ENCODE measurements at places on chromosomes 5 and 9.

- DNase-seq = peak; percentile 79
These were observed 9.9 kb downstream of the HSPA9 start for GRCh38 chr5:138565100-138565821.

GRCh38 chr5:132770476-132771159, 6.4 kb downstream of the SEPTIN8 start:
- DNase-seq = no peak

GRCh38 chr5:111254613-111255012, 30.4 kb downstream of the CAMK4 start:
- DNase-seq = peak; percentile 81

DNA sequence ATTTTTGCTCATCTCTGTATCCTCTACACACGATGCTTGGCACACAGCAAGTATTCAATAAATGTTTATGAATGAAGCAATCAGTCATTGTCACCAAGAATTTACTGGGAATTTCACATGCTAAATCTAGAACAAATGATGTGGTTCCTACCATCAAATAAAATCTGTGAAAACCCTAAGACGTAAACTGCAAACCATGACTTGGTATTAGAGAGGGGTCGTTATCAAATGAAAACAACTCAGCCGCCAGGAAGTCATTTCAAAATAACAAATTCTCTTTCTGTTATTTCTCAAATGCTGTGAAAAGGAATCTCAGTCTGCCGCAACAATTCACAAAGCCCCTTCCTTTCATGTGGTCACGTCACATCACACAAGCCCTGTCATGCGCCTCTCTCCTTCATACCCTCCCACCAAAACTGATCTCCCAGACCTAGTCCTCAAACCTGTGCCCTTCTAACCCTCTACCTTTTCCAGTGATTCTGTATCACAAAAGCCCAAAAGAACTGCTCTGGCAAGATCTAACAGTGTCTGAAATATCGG, 173.6 kb downstream of the DEPDC1B start:
- DNase-seq = no peak

GRCh38 chr5:128446-128845, 36.5 kb downstream of the PLEKHG4B start:
- no peak for DNase-seq

- no peak for DNase-seq
These were observed 89.7 kb upstream of the SLC44A1 start for GRCh38 chr9:105154723-105155191.

- no peak for DNase-seq
These were observed 49.7 kb downstream of the RECK start for GRCh38 chr9:36086442-36086841.

DNA sequence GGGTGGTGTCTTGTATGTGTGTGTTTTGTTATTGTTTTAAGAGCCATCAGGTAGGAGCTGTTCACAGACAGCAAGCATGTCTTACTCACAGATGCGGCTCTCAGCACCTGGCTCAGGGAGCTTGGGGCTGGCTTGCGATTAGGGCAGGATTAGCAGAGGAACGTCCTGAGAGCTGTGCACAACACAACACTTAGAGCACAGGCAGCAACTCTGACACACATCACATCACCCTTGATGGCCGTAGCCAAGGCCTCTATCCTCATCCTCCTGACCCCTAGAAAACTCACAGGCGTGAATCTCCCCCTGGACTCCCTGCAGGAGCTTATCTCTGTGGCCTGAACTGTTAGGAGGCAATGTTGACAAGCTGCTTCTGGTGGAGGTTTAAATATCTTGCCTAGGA, 7.1 kb upstream of the IL17B start:
- no peak for DNase-seq

- DNase-seq = no peak
These were observed 89.6 kb downstream of the PTPRD start for GRCh38 chr9:10523164-10523563.

- DNase-seq = no peak
These were observed 66.0 kb upstream of the SMIM15 start for GRCh38 chr5:61228229-61228628.

DNA sequence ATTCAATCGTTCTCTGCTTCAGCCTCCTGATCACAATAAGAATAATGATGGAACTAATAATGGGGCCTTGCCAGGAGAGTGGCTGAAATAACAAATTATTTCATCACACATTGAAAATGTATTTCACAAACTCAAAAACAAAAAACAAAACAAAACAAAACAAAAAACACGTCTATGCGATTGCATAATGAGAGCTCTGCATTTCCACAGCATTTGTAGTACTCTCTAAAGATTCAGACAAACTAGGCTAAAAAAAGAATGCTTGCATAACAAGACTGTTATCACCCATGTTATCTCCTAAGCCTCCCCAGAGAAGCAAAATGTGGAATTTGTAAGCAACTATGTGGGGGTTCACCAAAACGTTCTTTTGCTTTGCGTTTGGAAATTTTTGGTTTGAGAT, 48.1 kb downstream of the PRELID2 start:
- DNase-seq = no peak

DNA sequence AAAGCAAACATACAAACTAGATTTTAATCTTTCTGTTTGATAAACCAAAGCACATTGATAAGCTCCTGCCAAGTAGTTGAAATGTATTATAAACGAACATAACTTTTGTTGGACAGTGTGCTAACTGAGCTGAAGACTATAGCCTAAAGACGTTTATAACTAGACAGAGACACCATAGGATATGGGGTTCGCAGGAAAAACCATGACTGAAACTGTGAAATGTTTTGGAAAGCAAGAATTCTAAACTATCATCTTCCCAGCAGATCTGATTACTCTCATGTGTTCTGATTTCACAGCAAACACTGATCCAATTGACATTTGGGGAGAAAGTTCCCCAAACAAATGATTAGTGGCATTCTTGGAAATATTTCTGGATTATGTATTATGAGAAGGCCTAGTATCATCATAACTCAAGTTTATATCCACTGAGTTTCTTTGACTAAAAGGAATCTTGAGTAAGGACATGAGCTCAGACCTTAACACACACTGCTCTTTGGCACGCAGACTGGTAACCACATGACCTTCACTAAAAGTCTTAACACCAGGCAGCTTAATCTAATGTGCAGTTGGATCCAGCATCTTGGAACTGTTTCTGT, 375.2 kb downstream of the ZNF608 start:
- DNase-seq = no peak

GRCh38 chr9:112377087-112377486, 2.8 kb upstream of the HSDL2 start:
- DNase-seq = no peak

DNA sequence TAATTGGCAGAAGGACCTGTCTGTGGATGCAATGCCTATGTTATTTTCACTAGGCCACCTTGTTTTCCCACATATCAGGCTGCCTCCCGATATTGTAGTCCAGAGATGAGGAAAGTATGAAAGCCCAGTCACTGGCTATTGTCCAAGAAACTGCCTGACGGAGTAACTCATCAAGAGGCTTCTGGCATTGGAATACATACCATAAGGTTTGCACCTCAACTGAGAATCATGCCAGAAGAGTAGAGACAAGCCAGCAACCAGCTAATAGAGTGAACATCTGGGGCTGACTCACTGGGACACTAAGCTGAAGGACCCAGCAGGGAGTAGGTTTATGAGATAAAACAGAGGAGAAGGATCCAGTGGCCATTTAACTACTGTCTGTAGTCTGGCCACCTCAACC, 137.2 kb upstream of the FST start:
- DNase-seq = no peak

DNA sequence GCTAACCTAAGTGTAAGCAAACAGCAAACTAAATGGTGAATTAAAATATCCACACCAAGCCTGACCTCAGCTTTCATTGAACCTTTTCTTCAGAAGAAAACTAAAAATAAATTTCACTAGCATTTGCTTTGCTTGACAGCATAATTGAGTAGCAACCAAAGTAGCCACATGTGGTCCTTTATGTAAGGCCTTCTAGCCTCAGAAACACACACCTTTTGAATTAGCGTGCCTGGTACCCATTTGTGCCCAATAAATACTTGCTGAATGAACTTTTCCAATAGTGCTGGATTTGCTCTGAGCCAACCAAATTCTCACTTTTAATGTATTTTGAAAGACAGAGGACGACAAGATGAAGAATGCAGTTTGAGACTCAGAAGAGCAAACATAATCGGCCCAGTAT, 2.1 kb upstream of the NIPBL start:
- no peak for DNase-seq

DNA sequence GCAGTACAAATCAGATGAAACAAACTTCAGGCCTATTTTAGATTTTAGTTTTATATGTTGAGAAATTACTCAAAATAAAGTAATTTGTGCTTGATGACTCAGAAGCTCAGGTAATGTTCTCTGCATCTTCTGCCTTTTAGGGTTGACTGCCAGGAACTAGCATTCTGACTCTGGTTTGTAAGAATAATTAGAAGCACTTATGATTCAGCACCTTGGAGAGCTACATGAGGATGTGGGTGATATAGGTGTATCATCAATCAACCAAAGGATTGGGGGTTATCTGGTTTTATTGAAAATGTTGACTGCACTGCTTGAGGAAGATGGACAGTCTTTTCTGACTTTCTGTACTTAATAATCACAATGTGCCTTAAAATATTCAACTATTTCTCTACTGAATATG, 118.7 kb upstream of the SGCD start:
- DNase-seq = no peak

- DNase-seq = no peak
These were observed 4.6 kb upstream of the CCNI2 start for GRCh38 chr5:132742626-132743025.

- no peak for DNase-seq
These were observed 32.8 kb downstream of the COL23A1 start for GRCh38 chr5:178557416-178557815.

- DNase-seq = no peak
These were observed 130.8 kb upstream of the IRX4 start for GRCh38 chr5:2013301-2014057.

GRCh38 chr5:138663561-138663960, 88.4 kb upstream of the HSPA9 start:
- no peak for DNase-seq

DNA sequence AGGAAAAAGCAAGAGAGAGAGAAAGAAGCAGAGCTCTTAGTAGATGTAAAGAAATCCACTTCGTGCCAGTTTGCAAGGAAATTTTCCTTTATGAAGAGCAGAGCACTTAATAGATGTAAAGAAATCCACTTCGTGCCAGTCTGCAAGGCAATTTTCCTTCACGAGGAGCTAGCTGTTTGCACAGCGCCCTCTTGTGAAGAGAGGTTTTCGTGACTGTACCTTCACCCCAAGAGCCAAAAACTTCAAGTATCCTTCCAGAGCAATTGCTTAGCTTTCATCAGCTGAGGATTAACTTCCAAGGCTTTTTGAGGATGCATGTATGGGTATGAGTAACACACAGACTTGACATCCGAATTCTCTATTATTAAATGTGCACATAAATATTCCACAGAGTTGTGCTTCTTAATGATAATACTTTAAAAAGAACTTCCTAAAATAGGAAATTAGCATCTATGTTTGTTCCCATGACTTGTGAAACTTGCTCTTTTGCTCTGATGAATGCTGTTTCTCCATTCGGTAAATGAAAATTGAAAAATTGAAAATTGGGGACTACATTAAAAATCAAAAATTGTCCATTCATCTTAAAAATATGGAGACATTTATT, 525.6 kb downstream of the PDE4D start:
- DNase-seq = peak; percentile 31

DNA sequence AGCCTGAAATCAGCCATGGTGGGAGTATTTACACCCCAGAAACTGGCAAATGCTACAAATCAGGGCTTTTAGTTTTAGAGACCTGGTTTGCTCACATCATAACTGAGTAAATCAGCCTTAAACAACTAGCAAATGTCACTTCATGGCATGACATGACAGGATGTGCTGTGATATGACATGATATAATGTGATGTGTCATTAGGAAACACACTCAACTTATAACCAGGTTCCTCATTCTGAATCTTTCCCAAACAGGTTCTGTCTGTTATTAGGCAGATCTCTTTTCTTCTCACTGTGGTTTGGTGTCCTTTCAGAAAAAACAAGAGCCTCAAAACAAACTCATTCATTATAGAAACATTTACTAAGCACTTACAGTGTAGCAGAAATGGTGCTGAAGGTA, 90.5 kb downstream of the ADAMTS12 start:
- no peak for DNase-seq

DNA sequence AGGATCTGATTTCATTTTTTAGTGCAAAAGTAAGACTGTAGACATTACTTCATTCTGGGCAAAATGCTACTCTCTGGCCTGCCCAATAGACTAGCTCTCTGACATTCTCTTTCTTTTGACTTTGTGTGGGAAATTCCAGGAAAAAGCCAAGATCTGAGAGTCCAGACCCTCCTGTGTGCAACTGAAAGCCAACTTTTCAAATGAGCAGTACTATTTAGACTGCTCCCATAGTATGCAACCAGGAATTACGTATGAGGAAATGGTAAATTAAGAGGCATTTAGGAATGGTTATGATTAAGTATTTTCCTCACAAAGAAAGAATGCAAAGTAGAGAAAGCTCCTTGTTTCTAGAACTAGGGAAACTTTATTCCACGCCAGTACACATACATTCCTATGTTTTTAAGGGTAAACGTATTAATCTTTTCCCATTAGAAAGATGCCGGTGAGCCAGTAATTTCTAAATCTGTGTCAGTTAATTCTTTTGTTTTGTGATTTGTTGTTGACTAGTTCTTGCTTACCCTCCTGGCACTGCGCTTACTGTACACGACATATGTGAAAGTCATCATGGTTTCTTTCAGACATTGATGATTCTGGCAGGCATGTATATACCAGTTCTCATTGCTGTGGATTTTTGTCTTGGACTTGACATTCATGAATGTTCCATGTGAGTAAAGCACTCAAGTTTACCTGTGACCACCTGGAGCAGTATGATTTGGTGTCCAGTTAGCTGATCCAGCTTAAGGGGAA, 56.0 kb downstream of the AOPEP start:
- DNase-seq = no peak

DNA sequence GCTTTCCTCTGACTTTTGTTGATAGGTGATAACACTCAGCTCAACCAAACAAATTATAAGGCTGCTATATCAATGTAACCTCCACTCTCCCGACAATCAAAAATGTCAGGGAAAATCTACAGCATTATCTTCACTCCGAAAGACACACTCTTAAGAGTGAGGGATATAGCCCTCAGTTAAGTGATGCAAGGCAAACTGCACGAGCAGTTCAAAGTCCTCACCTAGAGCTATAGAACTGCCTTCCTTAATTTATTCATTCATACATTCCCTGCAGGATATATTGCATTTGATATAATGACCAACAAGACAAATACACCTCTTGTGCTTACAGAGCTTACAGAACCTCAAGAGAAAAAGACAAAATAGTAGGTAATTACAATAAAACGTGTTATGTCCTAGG, 378.1 kb downstream of the ELAVL2 start:
- DNase-seq = no peak

GRCh38 chr5:140569197-140569596, 4.6 kb downstream of the SLC35A4 start:
- peak; percentile 47 for DNase-seq

Data from CD4-positive, alpha-beta T cell treated with Interleukin-21 for 1 hour (primary cell).